ENCODE measurements at places on chromosomes 4 and X.

DNA sequence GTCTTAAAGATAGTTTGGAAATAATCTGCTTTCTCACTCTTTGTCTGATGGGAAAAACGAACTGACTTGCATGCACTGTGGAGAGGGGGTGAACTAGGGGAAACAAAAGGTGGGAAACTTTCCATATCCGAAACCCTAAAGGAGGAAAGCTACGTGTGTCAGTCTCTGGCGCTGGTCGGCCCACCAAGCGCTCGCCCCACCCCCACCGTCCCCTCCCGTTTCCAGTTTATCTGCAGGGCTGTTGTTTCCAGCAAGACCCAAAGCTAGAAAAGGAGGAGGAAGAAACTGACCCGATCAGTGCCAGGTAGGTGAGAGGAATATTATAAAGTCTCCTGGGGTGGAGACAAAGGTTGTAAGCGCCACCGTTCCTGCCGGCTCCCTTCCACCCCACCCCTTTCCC is 552 bp downstream of the TCEAL9 start:
- no peak for DNase-seq

DNA sequence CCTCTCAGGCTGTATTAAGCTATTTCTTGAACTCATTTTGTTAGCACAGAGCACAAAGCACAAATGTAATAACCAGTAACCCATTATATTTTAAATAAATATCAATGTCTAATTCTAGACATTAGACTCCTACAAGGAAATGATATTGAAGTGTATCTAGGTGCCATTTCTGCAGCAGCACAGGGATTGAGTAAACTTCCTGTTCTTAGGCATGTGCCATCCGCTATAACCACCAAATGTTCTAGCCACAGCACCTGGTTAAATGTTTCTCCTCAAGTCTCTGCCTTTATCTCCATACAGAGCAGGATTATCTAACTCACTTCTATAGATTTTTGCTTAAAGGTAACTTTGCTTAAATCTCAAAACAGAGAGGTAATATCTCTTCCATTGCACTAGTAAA is 51.4 kb downstream of the SGMS2 start:
- no peak for DNase-seq

DNA sequence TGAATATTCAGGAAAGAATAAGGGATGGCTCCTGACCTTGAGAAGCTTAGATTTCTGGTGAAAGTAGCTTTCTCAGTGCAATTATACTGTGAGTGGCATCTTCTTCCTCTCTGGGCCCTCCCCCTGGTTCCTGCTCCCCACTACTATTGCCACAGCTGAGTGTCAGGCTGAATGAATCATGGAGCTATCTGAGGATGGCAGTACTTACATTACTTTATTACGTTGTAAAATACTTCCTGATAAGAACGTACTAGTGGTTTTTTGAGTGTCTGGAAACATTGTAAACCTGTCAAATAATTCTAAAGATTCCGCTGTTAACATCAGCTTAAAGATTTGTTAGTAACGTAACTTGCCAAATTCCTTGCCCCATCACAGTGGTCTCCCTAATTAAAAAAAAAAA is 36.2 kb downstream of the ARHGAP10 start:
- no peak for DNase-seq

- no peak for DNase-seq
Measured at GRCh38 chr4:22466581-22466980, 49.3 kb downstream of the ADGRA3 start.

GRCh38 chrX:105981772-105982485 is 56.6 kb downstream of the SERPINA7 start:
- no peak for DNase-seq

DNA sequence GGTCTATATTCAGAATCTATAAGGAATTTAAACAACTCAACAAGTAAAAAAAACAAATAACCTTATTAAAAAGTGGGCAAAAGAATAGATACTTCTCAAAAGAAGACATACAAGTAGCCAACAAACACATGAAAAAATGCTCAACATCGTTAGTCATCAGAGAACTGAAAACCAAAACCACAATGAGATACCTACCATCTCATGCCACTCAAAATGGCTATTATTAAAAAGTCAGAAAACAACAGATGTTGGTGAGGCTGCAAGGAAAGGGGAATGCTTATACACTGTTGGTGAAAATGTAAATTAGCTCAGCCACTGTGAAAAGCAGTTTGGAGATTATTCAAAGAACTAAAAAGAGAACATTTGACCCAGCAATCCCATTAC is 201.6 kb downstream of the QDPR start:
- DNase-seq, result no peak

GRCh38 chrX:47802589-47802988 is 34.1 kb upstream of the ZNF81 start:
- DNase-seq, result no peak

DNA sequence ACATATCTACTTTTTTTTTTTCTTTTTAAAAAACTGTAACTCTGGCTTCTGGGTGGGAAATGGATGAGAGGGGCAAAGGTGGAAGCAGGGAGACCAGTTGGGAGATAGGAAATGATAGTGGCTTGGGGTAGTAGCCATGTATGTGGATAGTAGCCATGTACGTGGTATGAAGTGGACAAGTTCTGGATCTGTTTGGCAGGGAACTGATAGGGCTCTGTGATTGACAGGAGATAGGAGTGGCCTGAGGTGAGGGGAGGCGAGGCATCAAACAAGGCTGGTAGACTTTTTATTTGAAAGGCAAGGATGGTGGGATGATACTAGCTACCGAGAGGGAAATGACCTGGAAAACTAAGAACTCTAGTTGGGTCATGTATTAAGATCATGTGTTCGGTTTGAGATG is 117.8 kb downstream of the AFF1 start:
- DNase-seq, result no peak

DNA sequence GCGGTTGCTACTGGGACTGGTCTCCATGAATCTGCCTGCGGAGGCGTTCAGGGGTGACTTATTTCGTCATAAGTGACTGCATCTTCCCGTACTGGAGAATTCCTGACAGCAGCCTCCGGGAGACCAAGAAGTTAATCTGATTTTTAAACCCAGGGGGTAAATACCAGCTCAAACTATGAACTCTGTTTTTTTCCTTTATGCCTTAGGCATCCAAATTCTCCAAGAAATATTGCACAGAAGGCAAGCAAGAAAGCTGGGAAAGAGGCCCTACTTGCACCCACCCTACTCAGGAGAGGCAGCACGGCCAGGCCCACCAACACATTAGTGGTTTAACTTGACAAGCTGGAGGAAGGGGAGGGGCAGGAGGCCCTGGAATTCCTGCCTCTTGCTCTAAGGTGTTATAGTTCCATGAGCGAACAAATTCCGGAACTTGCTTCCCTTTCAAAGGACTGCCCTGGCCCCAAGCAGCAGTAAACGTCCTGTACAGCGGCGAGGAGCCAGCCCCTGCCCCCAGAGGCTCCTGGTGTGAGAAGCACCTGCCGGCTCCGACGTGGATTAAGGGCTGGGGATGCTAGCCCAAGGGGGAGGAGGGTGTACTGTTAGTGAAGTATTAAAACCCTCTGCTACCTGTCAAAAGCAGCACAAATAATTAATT is 177.2 kb downstream of the AFAP1 start:
- DNase-seq, result no peak

- DNase-seq, result no peak
Measured at GRCh38 chr4:157572284-157572683, 351.8 kb downstream of the GRIA2 start.

GRCh38 chr4:154982187-154983047 is 201.3 kb downstream of the RBM46 start:
- DNase-seq, result no peak

DNA sequence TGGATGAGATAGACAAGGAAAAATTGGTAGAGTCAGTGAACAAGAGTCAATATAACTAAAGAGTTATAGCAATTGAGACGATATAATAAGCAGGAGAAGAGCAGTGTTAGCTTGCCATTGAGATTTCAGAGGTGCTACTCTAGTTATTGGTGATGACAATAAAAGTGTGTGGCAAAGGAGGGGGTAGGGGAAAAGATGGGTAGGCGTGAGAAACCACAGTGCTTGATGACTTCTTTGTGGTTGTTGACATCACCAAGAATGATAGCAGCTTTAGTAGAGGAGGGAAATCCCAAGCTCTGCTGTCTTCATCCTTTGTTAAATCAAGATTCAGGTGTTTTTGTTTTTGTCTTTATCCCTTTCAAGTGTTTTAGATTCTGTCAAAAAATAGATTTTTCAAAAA is 179.9 kb upstream of the PPP3CA start:
- DNase-seq, result no peak

DNA sequence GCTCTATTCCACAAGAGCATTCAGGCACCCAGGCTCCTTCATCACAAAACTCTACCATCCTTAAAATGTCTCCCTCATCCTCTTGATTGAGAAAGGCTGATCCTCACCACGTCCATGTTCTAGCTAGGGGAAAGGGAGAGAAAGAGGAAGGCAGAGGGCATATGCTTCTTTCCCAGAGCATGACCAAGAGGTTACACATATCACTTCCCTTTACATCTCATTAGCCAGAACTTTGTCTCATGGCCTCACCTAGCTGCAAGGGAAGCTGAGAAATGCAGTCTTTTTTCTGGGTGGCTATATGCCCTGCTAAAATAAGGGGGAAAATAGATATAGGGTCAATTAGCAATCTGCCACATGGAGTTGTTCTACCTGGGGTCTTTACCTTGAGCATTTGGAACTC is 42.7 kb downstream of the LONRF3 start:
- DNase-seq, result no peak

DNA sequence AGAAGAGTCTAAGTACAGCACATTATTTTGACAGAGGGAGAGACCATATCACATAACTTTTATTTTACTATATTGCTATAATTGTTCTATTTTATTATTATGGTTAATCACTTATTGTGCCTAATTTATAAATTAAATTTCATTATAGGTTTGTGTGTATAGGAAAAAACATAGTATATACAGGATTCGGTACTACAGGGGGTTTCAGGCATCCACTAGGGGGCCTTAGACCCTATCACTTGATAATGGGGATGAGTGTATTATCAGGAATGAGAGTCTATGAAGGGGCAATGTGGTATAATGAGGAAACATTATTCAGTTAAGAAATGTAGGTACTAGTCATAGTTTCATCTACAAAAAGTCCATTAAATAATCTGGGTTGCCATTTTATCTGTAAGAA is 833.1 kb downstream of the C4orf33 start:
- DNase-seq, result no peak

GRCh38 chrX:87710580-87710979 is 193.0 kb downstream of the KLHL4 start:
- DNase-seq, result no peak

GRCh38 chr4:184849185-184849584 is 23.4 kb upstream of the ACSL1 start:
- no peak for DNase-seq

GRCh38 chrX:11480626-11481025 is 185.1 kb downstream of the ARHGAP6 start:
- no peak for DNase-seq

- no peak for DNase-seq
Measured at GRCh38 chrX:19810006-19810774, 77.2 kb downstream of the SH3KBP1 start.

DNA sequence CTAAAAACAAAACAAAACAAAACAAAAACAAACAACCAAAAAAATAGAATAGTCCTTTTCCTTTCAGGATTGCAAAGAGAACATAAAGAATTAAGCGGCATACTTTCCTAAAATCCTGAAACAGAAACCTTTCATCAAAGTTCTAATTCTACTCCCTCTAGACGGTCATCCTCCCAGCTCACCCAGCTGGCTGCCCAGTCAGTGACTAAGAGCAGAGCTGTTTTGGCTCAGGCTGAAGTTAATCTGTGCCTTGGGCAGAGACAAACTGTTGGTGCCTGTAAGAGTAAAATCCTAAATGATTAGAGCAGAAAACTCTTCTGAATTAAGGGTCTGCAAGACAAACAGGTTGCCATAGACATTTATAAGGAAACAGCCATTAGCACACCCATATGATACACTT is 17.6 kb upstream of the WAS start:
- no peak for DNase-seq

- no peak for DNase-seq
Measured at GRCh38 chrX:115237056-115237455, 3.2 kb upstream of the LRCH2 start.

DNA sequence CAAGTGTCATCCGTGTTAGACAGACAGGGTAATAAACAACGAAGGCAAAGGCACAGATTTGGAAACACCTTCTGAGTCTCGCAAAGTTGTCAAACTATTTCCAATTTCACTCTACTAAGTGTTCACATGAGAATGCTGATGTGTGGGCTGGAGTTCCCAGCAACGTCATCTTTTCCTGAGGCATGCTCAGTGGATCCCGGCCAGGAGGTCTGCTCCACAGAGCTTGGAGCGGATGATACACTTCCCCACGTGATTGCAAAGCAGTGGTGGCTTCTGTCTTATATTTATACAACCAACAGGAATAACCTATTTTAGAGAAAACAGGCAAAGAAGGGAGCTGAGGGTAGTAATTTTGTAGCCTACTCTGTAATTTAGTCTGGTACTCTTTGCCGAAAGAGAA is 40.1 kb upstream of the PDK3 start:
- no peak for DNase-seq

DNA sequence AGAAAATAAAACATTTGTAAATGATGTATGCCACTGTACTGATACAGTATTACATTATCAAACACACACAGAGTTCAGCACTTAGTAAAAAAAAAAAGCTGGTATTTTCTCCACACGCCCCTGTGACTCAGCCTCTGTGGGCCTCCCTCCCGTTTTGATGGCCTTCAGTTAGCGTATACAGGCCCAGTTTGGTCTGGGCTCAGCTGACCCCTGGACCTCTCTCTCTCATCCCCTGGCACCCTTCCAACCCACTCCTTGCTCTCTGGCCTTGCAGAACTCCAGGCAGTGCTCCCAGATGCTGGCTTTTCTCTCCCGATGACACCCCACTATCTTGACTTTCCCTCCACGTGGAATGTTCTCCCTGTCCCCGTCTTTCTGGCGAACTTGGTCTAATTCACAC is 89.0 kb upstream of the LIMCH1 start:
- no peak for DNase-seq

DNA sequence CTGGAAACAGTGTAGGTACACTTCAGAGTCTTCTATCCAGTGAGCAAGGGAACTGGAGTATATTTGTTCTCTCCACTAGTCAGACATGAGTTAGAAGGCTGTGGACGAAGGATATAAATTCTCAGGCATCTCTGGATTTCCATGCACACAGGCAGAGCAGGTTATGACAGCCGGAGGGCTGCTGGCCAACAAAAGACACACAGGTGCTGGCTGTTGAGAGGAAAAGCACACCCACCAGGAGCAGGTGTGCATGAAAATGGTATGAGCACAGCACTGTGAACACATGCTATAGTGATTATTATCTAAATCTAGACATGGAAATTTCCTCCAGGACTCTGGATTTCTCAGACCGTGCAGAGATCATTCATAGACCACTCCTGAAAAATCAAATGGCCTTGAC is 444.7 kb upstream of the RPS6KA3 start:
- DNase-seq, result no peak

All from activated naive CD4-positive, alpha-beta T cell (primary cell).